GM18507 (cell line): ENCODE measurements at places on chromosomes 2 and 18.

DNA sequence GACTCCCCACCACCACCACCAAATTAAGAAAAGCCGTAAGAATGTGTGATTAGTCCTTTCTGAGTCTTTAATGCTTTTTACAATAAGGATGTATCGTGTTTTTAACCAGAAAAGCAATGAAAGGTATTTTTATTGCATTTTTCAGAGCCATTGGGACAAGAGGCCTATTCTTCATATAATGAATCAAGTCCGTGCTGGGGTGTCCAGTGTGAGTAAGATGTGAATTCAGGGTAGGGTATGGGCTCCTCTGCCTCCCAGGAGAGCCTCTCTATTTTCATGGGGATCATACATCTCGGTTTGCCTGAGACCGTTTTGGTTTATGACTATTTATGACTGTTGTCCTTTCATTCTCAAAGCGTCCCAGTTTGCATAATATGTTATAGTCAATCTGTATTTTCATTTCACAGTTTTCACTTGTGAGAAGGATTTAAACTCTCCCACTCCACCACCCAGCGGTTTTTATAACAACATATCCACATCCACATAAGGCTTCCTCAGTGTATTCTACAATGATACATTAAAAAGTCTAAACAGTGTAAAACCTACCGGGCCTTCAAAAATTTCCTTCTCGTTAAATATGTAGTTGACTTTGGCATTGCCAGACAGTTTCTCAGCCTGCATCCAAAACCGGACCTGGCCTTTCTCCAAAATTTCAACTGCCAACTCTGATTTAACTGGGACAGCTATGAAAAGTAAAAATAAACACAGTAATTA lies 80.8 kb upstream of the LPIN2 start:
- no peak for DNase-seq

DNA sequence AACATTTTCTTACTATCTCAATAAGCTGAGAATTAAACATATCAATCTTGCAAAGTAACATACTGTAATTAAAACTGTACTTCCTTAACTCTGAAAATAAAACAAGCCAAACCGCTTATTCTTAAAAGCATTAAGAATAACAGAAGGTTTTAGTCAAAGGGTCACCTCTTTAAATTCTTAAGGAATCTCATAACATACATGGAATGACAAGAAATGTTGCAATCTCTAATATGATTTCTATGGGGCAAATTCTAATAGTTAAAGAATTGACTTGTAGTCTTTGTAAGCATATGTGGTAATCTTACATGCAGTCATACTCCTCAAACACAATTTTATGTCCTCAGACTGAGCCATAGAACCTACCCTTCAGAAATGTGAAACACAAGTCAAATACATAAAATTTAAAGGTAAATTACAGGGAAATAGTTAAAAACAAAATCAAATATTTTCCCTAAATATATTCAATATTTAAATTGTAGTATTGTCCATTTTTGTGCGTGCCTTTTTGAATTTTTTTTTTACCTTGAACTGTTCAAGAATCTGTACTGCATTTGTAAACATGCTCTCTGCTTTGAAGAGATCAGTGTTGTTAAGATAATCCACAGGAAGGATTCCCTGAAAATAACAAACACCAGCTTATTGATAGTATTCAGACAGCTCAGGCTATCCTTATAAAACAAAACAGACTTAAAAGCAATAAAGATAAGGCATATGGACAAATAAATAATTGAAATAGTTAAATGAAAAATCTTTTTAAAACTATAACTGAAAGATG lies 48.2 kb downstream of the PIGN start:
- DNase-seq = no peak

DNA sequence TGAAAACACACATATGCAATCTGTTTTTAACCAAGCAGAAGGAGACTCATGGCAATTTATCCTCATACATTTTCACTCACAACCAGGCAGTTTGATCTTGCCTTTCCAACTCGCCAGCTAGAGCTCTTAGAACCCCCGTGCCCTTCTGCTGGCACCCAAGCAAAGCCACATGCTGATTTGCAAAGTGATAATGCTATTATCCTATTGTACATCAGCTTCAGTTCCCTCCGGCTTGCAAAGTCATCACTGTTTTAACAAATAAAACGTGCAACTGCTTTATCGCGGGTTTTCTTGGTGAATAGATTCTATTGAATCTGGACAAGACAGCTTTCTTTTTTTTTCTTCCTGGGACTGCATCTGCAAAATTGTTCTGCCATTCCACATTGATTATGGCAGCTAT lies 314.6 kb downstream of the LNPK start:
- DNase-seq = no peak

- no peak for DNase-seq
Measured at GRCh38 chr2:173240083-173240482, 114.6 kb upstream of the CDCA7 start.

- DNase-seq = no peak
Measured at GRCh38 chr2:236587861-236588815, 18.5 kb downstream of the ACKR3 start.

DNA sequence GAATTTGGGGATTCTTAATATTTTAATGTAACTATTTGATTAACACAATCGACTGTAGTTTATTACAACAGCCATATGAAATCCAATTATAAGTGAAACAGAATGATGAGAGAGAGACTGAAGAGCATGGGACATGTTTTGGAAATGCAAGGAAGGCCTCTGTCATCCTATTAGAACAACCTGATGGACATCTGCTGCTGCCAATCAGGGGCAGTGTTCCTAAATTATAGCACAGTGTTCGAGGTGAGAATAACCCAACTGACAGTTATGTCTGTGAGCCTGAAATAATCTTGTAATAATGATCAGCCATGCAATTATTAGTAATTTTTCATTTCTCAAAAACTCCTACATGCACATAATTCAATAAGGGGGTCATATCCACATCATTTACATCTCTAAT lies 73.6 kb downstream of the CCDC141 start:
- DNase-seq = no peak

- DNase-seq = no peak
Measured at GRCh38 chr2:102061962-102062795, 70.4 kb downstream of the IL1R2 start.

DNA sequence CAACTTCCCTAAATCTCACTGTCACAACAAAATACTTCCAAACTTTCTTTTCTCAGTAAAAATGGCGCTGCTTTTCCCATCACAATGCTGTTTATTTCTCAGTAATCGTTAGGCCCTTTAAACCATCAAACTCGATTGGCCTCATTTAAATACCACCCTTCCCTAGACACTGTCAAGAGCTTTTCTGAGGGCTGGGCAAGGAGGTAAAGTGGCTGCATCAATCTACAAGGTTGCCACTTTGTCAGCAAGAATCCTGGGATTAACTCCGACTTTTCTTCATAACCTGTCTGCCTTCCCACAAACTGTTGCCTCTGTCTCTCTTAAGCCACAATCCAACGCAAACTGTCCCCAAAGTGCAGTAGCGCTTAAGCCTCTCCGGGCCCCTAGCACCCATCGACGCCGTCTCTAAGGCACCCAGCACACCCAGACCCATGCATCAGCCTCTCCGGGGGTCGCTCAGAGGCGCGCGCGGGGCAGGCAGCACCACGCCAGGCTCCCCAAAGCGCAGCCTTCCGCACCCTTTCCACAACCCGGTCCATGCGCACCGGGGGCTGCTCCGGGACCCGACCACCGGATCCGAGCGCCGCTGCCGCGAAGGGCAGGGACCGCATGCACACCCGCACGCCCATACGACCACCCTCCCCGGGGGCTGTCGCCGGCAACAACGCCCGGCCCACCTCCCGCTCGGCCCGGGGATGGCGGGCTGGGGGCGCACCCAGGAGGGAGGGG lies 683 bp downstream of the MBOAT2 start:
- DNase-seq = no peak

GRCh38 chr18:32478317-32478716 lies 7.6 kb upstream of the GAREM1 start:
- no peak for DNase-seq

DNA sequence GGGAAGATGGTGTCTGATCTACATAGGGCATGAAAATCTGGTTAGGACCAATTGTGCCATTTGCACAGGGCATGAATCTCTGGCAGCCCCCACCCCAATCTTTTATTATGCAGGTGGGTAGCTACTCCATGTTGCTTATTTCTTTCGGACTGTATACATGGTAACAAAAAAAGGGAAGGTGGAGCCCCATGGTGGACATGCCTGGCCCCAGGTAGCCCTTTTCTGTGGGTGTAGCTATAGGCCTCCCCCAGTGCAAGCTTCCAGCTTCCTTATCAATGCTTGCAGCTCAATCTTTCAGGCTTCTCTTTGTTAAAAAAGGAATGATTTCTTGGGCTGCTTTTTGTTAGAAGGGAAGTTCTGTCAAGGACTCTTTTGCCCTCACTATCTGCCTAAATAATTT lies 14.3 kb upstream of the UXS1 start:
- DNase-seq = no peak

- no peak for DNase-seq
Measured at GRCh38 chr2:239238381-239238780, 162.4 kb downstream of the HDAC4 start.

DNA sequence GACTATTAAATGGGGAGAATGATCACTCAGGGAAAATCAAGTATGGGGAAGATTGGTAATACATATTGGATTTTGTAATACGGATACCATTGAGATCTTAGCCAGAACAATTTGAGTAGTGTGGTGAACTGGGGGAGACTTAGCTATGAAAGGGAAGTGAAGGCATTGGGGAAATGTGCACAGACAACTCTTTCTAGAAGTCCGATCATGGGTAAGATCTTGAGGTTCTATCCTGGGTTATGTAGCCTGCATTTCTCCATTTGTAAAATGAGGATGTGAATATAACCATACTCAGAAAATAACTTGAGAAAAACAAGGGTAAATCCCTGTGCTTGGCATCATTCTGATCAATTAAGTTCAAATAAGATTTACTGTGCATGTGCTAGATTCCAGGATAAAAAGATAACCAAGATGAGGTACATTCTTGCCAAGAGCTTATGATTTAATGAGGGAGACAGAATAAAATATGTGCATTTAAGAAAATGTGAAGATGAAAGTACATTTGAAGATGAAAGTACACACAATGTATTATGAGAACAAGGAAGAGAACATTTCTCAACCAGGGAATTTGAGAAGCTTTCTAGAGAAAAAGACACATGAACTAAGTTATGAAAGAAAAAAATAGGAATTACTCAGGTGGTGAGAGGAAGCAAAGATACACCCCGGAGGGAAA lies 49.5 kb downstream of the SLC40A1 start:
- DNase-seq = no peak

- no peak for DNase-seq
Measured at GRCh38 chr18:68865021-68865420, 67.1 kb downstream of the CCDC102B start.

GRCh38 chr18:79693561-79694205 lies 14.1 kb downstream of the CTDP1 start:
- DNase-seq = no peak

GRCh38 chr2:46771309-46771708 lies 144.3 kb downstream of the MCFD2 start:
- no peak for DNase-seq
